ENCODE measurements at places on chromosomes 3 and 15. TPM values are rescaled to one million over a fixed set of nuclear protein-coding genes. Genes with fewer than 3 reads are reported as not detected.

DNA sequence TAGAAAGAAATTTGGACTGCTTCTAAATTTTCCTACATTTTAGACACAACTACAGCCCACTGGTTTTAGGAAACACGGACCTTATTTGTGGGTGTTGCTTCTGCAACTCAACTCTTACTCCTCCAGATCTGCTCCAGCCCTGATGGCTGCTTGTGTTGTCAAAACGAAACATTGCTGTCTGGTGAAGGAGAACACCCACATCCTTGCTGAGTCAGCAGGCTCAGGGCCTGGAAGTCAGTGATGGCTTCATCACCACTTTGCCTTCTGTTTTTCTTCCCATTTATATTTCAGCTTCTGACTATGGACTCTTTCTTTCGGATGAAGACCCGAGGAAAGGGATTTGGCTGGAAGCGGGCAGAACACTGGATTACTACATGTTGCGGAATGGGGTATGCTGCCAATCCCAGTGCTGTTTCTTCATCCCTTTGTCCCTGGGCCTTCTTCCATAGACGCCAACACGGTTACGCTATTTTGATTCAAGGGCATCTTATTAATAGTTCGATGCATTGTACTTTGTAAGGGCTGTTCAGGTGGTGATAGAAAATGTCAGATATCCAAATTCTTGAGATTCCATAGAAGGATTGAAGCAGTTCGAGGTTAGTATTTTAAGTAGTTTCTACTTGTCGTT, 392.6 kb upstream of the TPM1 start:
- H3K4me1 ChIP-seq, result no peaks in the 10 kb centered on the region
- no peaks in the 10 kb centered on the region for H3K36me3 ChIP-seq
- H3K27ac ChIP-seq, result no peak overlapping the region
- no peak for DNase-seq
- no peaks in the 10 kb centered on the region for H3K27me3 ChIP-seq

DNA sequence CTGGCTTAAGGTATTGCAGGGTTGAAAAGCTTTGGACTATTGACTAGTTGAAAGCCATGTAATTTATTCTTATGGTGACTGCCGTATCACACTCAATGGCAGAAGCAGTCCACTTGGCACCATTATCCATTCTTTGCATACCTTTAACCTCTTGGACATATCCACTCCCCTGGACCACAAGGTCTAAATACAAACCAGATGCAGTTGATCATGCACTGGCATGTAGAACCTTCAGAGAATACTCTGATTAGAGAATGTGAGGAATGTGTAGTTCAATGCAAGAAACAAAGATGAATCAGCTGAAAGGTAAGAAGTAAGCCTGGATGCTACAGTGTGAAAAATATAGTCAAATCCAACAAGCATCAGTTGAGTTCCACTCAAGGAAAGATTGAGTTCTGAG, 93.1 kb downstream of the FRMD5 start:
- no peaks in the 10 kb centered on the region for H3K4me1 ChIP-seq
- H3K27me3 ChIP-seq, result no peaks in the 10 kb centered on the region
- no peak overlapping the region for H3K4me3 ChIP-seq
- DNase-seq, result no peak

- H3K4me3 ChIP-seq, result no peak overlapping the region
- no peaks in the 10 kb centered on the region for H3K27me3 ChIP-seq
- no peak overlapping the region for H3K27ac ChIP-seq
- H3K36me3 ChIP-seq, result no peaks in the 10 kb centered on the region
- H3K4me1 ChIP-seq, result no peaks in the 10 kb centered on the region
These were observed 136.9 kb upstream of the PFN2 start for GRCh38 chr3:150107429-150108175.

DNA sequence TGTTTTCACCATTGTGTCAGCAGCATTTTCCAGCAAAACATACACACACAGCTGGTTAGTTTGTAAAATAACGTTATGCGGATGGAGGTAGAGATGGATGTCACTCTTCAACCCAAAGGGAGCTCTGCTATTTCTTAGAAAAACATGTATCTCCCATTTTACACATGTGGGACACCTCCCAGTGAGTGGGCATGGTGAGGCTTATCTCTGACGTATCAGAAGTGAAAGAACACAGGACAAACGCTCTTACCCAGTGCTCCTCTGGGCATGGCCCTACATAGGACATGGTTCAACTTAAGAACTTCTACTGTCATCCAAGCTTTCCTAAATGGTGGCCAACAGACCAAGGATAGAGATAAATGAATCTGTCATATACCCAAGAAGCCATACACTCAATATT, 2.1 kb downstream of the FAM240A start:
- H3K4me3 ChIP-seq, result no peak overlapping the region
- no peaks in the 10 kb centered on the region for H3K4me1 ChIP-seq
- H3K36me3 ChIP-seq, result no peaks in the 10 kb centered on the region

DNA sequence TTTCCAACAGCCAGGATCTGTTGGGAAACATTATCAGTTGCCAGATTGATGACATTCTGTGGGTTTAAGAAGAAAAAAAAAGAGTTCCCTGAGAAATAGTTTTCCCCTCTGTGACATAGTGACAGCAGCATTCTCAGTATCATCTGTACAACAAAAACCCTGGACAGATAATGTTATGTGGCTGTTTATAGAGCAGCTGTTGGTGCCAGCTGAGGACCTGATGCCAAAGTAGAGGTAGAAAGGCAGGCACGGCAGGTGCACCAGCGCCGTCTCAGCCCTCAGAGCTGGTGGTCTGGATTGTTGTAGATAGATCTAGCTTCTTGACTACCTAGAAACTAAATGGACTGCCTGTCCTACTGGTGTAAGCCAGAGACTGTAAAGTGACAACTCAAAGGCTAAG, 56.2 kb upstream of the FILIP1L start:
- no peak overlapping the region for H3K4me3 ChIP-seq
- no peak overlapping the region for H3K27ac ChIP-seq
- no peak for DNase-seq
- no peaks in the 10 kb centered on the region for H3K4me1 ChIP-seq

DNA sequence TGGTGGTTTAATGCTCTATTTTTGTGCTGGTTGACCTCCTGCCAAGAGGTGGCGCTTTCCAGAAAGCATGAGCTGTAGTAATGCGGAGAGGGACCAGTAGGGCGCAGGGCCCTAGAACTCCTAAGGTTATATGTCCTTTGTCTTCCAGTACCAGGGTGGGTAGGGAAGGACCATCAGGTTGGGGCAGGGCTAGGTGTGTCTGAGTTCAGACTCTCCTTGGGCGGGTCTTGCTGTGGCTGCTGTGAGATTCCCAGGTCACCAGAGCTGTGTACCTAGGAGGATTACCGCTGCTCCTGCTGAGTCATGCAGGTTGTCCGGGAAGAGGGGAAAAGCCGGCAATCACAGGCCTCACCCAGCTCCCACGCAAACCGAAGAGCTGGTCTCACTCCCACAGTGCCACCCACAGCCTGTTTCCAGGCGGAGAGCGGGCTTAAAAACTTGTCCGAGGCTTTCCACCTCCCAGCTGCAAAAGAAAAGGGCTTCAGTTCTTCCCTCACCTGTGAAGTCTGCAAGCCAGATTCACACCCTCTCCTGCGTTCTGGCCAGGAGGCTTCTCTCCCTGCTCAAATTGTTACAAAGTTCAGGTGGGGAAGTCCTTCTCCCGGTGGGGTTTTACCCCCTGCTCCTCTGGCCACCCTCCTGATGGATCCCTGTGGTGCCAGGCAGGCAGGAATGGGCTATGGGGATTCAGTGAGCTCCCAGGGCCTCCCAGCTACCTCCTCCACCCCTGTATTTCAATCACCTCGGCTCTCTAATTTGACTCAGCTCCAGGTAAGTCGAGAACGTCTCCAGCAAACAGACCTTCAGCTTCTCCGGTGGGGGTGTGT, 37.7 kb upstream of the BCHE start:
- H3K27ac ChIP-seq, result no peak overlapping the region
- no peaks in the 10 kb centered on the region for H3K36me3 ChIP-seq

DNA sequence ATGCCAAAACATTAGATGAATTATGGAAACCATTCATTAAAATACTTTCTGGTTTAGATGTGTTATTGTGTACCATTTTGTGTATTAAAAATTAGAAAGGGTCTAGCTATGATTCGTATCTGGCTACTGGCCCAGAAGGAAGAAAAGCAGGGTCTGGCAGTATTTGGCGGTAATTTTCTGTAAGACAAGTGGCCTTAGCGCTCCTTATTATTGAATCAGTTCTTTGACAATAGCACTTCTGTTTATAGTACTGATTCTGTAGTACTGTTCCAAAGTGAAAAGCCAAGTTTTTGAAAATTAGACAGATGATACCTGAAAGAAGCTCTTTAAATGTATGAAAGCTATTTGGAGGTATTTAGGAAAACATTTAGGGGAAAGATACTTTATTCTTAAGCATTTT, 10.2 kb downstream of the GLCE start:
- no peaks in the 10 kb centered on the region for H3K36me3 ChIP-seq
- H3K27me3 ChIP-seq, result no peaks in the 10 kb centered on the region
- no peak for DNase-seq
- H3K27ac ChIP-seq, result no peak overlapping the region

- H3K36me3 ChIP-seq, result no peaks in the 10 kb centered on the region
- no peak overlapping the region for H3K27ac ChIP-seq
- no peak overlapping the region for H3K4me3 ChIP-seq
- no peak for DNase-seq
- H3K27me3 ChIP-seq, result no peaks in the 10 kb centered on the region
These were observed 174.5 kb downstream of the CACNA1D start for GRCh38 chr3:53668872-53669271.

DNA sequence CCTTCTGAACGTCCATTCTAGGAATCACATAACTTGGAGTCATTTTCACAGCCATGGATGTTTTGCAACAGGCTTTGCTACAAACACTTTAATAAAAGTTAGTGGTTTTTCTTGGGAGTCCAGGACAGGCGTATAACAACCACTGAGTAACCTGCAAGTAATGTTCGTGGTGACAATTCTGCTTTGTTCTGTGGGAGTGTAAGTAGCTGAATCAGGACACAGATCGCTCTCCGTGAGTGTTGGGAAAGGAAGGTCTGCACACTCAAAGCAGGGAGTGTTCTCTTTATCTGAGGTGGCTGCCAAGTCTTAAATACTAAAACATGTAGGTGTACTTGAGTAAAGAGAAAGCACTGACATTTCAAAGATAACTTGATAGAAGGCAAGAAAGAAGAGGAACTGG, 7.9 kb upstream of the BNC1 start:
- H3K27me3 ChIP-seq, result no peaks in the 10 kb centered on the region
- DNase-seq, result no peak
- H3K4me1 ChIP-seq, result no peaks in the 10 kb centered on the region

GRCh38 chr3:101261506-101261905, 58.9 kb downstream of the IMPG2 start:
- H3K27me3 ChIP-seq, result no peaks in the 10 kb centered on the region
- H3K4me3 ChIP-seq, result no peak overlapping the region

GRCh38 chr3:60552581-60552980, 698.7 kb downstream of the FHIT start:
- H3K4me3 ChIP-seq, result no peak overlapping the region

DNA sequence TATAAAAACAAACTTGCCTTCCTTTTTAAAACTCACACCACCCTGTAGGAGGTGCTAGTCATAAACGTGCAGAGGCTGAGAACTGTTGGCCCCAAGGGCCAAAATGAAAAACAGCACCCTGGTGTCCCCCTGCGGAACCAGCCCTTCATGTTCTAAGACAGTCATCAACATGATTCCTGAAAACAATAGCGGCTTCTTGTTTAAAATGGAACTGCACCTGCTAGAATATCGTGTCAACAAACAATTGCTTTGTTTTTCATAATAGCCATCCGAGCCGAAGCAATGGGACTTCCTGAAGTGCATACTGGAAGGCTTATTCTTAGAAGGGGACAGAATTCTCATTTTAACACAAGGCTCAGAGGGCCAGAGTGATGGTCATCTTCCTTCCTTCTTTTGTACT, 43.7 kb downstream of the MECOM start:
- H3K4me1 ChIP-seq, result no peaks in the 10 kb centered on the region
- no peak overlapping the region for H3K4me3 ChIP-seq
- H3K36me3 ChIP-seq, result no peaks in the 10 kb centered on the region
- DNase-seq, result no peak
- H3K27me3 ChIP-seq, result no peaks in the 10 kb centered on the region

DNA sequence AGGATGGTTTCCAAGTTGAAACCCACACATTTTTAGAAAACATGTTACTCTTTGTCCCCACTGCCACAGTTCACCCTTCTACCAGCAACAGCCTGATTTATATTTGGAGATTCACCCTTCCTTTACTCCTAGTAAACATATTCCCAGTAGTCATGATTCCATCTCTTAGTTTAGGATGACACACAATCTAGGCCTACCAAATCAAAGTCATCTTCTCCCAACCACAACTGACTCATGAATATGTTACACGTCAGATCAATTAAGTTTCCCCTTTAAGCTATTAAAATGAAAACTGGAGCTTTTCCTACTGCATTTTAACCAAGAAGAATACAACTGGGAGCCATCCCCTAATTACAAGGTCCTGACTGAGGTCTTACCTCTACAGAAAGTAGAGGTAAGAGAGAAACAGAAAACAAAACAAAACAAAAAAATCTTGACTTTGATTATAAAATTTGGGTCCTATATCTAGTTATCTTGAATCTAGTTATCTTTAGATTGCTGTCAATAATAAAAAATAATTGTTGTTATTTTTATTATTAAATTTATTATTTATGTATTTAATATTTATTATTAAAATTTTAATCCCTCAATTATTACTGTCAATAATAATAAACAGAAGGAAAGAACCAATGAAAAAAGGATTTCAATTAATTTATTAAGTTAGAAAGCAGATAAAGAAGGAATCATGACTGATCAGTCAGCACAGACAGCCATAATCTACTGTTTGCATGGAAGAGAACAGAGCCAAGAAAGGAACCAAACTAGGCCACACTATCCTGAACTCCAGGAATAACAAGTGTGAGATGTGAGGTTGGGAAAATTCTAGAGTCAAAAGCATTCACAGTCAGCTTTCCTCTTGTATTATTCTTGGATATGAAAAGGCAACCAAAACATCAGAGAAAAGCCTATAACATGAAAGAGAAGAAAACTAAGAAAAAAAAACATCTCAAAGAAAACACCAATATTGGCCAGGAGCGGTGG, 12.5 kb downstream of the DPH6 start:
- no peaks in the 10 kb centered on the region for H3K36me3 ChIP-seq
- no peak overlapping the region for H3K27ac ChIP-seq
- no peak for DNase-seq
- H3K4me1 ChIP-seq, result no peaks in the 10 kb centered on the region

GRCh38 chr3:50196253-50196801, 4.9 kb downstream of the GNAT1 start:
- H3K4me3 ChIP-seq, result no peak overlapping the region
- DNase-seq, result no peak
- H3K4me1 ChIP-seq, result no peaks in the 10 kb centered on the region

DNA sequence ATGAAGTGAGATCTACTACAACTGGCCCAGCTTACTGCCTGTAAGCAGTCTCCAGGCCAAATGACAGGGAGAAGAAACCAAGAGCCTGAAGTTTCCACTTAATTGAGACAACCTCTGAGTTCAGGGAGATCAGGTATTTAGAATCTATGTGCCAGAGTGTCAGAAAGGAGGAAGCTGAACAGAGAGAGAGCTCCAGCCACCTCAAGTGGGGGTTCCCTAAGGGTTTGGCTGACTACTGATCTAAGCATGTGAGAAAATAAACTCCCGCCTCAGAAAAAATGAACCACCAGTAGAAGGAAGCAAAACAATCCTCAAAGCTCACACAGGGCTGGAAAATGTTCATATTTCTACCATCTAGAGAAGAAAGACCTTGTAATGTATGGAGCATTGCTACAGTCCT, 25.0 kb downstream of the ADAM10 start:
- no peaks in the 10 kb centered on the region for H3K36me3 ChIP-seq
- H3K4me3 ChIP-seq, result no peak overlapping the region
- H3K4me1 ChIP-seq, result no peaks in the 10 kb centered on the region

The GOLGA8T gene
- not detected for total RNA-seq

The TGM5 gene
- not detected for total RNA-seq

The GOLGA6L4 gene
- total RNA-seq, result 7.6 TPM

The RPUSD2 gene
- 0.29 TPM for total RNA-seq

The KBTBD12 gene
- 0.59 TPM for total RNA-seq

The PIERCE2 gene
- not detected for total RNA-seq

The MRPS22 gene
- 89.4 TPM for total RNA-seq

The MCCC1 gene
- total RNA-seq, result 36.8 TPM

The HTR3E gene
- total RNA-seq, result not detected
